Mucosa of gallbladder (tissue), 1 donor: ENCODE measurements at places on chromosomes 7 and 10. TPM values are rescaled to one million over a fixed set of nuclear protein-coding genes. Genes with fewer than 3 reads are reported as not detected.

- no peak for DNase-seq
Measured at GRCh38 chr10:63294781-63295180, 161.7 kb downstream of the NRBF2 start.

DNA sequence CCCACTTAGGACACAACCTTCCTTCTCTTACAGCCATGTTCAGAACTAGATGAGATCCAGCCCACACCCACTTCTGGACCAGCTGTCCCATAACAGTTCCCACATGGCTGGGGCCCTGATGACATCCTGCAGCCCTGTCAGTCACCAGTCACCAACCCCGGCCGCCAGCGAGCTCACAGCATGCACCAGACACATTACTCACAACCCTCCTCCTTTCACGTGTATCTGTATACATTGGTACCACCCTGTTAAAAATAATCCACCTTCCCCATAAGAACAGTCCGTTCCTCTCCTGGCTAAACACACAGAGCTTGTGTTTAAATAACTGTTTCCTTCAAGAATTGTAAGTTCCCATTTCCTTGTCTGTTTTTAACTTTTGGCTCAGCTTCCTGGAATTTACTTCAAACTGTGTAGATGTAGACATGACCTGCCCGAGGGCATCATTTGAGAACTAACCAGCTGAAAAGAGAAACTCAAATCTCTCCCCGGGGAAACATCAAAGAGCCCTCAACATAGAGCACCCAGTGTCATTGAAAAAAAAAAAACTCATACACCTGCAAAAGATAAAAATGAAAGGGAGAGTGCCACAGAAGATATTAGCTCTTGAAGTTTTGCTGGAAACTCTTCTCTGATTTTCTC, 26.0 kb upstream of the PRLHR start:
- DNase-seq, result no peak

DNA sequence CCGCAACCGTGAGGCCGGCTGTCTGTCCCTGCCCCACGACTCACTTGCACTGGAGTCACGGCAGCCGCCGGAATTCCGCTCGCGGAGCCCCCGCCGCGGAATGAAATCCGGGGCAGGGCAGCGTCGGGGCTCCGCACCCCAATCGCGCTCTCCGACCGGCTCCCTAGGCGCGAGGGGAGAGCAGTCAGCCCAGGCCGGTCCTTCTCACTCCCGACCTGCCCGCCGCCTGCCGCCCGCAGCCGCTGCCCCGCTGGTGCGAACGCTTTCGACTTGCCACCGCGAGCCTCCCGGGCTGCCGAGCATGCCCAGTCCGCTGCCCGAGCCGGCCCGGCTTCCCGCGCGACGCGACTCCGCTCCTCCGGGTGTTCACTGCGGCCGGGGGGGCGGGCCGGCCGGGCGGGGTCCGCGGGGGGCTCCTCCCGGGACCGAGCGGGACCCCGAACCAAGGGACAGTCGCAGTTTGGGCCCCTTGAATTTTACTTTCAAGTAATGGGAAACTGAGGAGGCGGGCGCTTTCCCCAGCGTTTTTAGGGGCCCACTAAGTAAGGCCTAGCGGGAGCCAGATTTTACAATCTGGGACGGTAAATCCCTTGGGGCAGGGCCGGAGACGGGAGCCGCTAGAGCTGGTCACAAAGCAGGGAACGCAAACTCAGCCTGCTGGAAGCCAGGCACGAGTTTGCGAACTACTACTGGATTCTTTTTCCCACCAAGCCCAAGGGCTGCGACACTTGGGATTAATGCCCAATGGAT, at the start of gene SGMS1:
TSS of gene SGMS1 (minus strand) at position 294 of the 750 bp plus-strand sequence. CDS start 279,842 bp downstream, outside the sequence.
- peak; percentile 87 for DNase-seq

- DNase-seq, result no peak
Measured at GRCh38 chr7:25385506-25386136, 157.3 kb upstream of the NPVF start.

- DNase-seq, result no peak
Measured at GRCh38 chr10:61285749-61286148, 167.4 kb downstream of the TMEM26 start.

DNA sequence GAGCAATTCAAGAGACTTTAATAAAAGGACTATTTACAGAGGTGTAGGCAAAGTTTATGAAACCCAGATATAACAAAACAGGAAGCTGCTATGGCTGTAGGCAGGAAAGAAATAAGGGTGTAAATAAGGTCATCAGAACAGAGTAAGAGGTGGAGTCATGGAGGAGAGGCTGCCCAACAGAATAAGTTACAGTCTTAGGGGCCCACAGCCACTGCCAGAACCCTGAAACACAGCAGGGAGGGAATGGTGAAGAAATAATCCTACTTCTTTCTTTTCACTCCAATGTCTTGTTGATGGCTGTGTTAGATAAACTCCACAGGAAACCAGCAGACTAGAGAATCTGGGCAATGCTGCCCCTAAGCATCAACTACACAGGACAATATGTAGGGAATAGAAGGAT, 155.8 kb upstream of the TAC1 start:
- DNase-seq, result no peak

- DNase-seq, result no peak
Measured at GRCh38 chr7:2523461-2523936, 3.9 kb downstream of the LFNG start.

The FFAR4 gene
- total RNA-seq, result 6.1 TPM

The PRPS1L1 gene
- not detected for total RNA-seq

The ZP3 gene
- total RNA-seq, result 5.6 TPM

The DNAJC1 gene
- total RNA-seq, result 40.4 TPM

The GIMAP1 gene
- 5.1 TPM for total RNA-seq
